ENCODE measurements at places on chromosomes 12 and 14. TPM values are rescaled to one million over a fixed set of nuclear protein-coding genes. Genes with fewer than 3 reads are reported as not detected.

Gene IL22
- total RNA-seq, result not detected

- no peak for DNase-seq
These were observed 38.3 kb upstream of the FRMD6 start for GRCh38 chr14:51613416-51613815.

DNA sequence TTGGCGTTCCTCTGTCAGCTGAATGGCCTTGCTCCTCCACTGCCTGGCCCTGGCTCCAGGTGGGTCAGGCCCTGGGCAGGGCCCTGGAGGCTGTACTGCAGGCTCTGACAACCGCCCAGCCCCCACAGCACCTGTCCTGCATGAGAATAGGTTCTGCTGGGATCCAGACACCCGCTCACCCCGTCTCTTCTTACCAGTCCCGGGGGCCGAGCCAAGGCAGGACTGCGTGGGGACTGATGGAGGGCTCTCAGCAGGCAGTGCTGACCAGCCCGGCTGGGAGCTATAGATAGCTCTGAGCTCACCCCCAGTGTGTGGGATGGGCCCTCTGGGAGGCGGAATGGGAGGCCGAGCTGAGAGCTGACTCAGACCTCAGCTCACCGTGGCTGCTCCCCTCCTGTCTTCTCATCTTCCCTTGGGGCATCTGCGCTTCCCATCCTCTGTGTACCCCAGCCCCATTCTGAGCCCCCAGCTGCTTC lies 39.6 kb downstream of the TEAD4 start:
- no peak for DNase-seq

- no peak for DNase-seq
These were observed 169.9 kb upstream of the LHX5 start for GRCh38 chr12:113641426-113642030.

GRCh38 chr14:24100197-24100981 lies 6.3 kb downstream of the PCK2 start:
- no peak for DNase-seq

DNA sequence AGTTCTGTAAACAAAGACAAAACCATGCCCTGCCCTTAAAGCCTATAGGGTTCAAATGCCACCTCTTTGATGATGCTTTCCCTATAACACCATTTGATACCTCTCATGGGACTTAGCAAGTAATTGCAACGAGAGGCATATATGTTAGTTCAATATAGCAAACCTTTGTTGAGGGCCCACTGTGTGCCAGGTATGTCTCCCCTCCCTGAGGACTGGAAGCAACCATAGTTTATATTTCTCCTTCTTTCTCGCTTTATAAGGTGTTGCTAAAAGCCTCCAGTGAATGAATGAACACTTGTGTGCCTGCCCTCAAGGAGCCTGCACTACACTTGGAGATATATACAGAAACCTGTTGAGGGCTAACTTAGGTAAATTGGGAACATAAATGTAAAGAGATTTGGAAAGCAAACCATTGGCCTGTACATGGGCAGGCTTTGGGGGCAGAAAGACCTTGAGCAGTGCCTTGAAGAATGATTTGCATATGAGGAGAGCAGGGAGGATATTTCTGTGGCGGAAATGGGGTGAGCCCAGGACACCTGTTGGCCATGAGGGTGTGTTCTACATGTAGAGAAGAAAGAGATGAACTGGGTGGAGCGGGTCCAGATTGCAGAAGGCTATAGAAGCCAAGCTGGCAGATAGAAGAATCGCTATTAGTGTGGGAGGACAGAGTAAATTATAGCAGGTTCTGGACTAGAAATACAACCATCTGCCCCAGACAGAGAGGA lies 1.8 kb upstream of the CKAP4 start:
- DNase-seq, result no peak

- no peak for DNase-seq
These were observed 50.4 kb downstream of the RPH3A start for GRCh38 chr12:112841906-112842305.

GRCh38 chr14:104321802-104322130 lies 183.4 kb downstream of the KIF26A start:
- DNase-seq, result no peak

- no peak for DNase-seq
These were observed 82.4 kb downstream of the SLC5A8 start for GRCh38 chr12:101127521-101128219.

- DNase-seq, result no peak
These were observed 59.0 kb downstream of the NTN4 start for GRCh38 chr12:95731519-95731958.

GRCh38 chr14:76134231-76134630 lies 17.5 kb upstream of the GPATCH2L start:
- DNase-seq, result no peak

GRCh38 chr14:90660865-90661570 lies 155.2 kb downstream of the TTC7B start:
- no peak for DNase-seq

DNA sequence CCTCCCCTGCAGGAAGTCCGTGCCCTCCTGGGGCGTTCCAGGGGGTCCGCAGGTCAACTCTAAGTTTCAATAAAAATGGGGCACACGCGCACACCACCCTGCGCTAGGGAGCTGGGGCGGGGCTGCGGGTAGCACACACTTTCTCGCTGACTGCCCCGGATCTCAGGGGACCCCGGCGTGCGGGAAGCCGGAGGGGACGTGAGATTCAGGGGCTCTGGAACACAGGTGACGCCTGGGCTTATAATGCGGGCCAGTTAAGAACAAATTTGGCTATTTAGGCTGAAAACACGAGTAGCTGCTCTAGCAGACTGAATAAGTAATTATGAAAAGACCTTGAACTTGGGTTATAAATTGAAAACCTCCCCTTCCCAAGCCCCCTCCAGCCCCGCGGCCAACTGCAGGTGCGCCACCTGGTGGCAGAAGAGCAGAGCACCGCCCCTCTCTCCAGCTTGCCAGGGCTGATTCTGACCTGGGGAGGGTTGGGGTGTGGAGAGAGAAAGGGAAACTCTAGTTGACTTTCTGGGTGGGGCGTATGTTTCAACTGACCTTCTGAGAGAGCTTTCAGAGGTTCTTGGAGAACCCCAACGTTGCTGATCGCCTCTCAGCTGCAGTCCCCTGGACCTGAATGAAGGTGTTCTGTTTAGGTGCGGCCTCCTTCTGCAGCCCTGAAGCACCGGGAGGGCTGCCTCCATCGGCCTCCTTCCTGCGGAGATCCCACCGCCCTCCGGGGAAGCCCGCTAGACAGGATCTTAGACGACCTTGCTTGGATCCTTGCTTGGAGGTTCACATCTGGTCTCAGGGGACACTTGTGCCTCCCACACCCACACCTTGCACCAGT lies 118.4 kb upstream of the EVL start:
- peak; percentile 42 for DNase-seq

- DNase-seq, result no peak
These were observed 23.1 kb downstream of the BBOF1 start for GRCh38 chr14:74042296-74042695.

DNA sequence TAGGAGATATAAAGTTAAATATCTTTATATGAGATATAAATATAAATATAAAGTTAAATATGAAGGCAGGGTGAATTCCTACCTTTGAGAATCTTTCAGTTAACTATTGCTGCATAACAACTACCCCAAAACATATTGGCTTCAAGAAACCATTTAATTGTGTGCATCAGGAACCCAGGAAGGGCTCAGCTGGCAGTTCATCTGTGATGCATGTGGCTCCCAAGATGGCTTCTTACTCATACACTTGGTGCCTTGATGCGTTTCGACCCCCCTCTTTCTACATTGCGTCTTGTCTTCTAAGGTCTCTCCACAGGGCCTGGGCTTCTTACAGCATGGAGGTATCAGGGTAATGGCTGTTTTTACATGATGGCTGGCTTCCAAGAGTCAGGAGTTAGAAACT lies 253.9 kb upstream of the CRY1 start:
- DNase-seq, result no peak

DNA sequence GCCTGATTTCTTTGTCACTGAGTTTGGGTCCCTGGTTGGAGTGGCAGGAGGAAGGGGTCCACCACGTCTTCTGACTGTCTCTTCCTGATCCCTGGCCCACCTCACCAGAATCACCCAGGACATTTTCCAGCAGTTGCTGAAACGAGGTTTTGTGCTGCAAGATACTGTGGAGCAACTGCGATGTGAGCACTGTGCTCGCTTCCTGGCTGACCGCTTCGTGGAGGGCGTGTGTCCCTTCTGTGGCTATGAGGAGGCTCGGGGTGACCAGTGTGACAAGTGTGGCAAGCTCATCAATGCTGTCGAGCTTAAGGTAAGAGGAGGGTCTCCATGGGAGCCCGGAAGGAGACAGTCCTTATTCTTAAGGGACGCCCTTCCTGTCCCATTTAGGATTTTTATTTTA lies 12.3 kb downstream of the MARS1 start:
- DNase-seq, result no peak

DNA sequence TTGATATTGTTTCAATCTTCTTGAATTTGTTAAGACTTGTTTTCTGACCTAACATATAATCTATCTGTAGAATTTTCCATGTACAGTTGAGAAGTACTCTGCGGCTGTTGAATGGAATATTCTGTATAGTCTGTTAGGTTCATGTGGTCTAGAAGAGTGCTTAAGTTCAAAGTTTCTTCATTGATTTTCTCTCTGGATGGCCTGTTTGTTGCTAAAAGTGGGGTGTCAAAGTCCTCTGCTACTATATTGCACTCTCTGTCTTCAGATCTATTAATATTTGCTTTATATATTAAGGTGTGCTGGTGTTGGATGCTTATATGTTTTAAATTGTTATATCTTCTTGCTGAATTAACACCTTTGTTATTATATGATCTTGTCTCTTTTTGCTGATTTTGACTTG lies 290.9 kb upstream of the STXBP6 start:
- DNase-seq, result no peak
